ENCODE measurements at places on chromosomes 11 and 22. TPM values are rescaled to one million over a fixed set of nuclear protein-coding genes. Genes with fewer than 3 reads are reported as not detected.

- no peak for DNase-seq
Observed at GRCh38 chr11:69078930-69079605, 30.3 kb downstream of the TPCN2 start.

Gene GRIK4
- total RNA-seq, result 1.7 TPM

Gene RCE1
- total RNA-seq, result 21.0 TPM

Gene C11orf21
- total RNA-seq, result 19.9 TPM

- no peak for DNase-seq
Observed at GRCh38 chr11:114039551-114039950, 20.0 kb upstream of the ZBTB16 start.

Gene FOLH1
- total RNA-seq, result 2.5 TPM

- DNase-seq, result no peak
Observed at GRCh38 chr22:22814666-22815396, 72.8 kb upstream of the IGLL5 start.

DNA sequence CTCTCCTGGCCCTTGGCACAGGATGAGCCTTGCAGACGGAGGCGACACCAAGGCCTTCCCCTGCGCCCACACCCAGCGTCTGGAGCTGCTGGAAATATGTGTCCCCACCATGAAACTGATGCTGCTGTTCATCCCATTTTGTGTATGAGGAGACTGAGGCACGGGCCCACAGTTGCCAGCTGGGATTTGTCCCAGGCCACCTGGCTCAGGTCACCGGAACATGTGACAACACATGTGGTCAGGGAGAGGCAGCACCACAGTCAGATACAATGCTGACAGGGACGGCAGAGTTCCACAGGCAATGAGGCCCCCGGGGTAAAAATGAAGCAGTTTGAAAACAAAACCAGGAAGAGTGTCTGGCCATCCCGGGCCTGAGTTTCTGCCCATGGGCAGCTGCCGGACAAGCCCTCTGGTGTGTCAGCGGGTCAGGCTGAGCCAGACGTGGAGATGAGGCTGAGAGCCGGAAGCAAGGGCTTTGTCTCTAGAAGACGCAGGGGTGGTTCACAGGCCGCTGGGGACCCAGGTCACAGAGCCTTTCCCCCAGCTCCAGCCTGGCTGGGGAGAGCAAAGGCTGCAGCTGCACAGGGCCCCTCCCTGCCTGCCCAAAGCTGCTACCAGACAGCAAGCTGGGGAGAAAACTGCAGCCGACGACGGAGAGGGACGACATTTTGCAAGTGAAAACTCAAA is 80.7 kb downstream of the CDKN1C start:
- DNase-seq, result peak; percentile 51

GRCh38 chr11:86061483-86062205 is 7.2 kb downstream of the PICALM start:
- no peak for DNase-seq

Gene HOATZ
- total RNA-seq, result not detected
